Astrocyte (in vitro differentiated cells and primary cell): ENCODE measurements at places on chromosomes 6 and 20. TPM values are rescaled to one million over a fixed set of nuclear protein-coding genes. Genes with fewer than 3 reads are reported as not detected.

Gene TMEM170B
- total RNA-seq, result 1.5 and 2.5 TPM in 2 replicates

Gene SCUBE3
- total RNA-seq, result 8.5 and 10.1 TPM in 2 replicates

Gene PHIP
- 24.9 and 29.6 TPM in 2 replicates for total RNA-seq

Gene SFTA2
- total RNA-seq, result not detected in 2 replicates

Gene ATP6V1G2
- total RNA-seq, result 2.6 and 3.4 TPM in 2 replicates

Gene LST1
- total RNA-seq, result not detected in 2 replicates

Gene DEFB127
- total RNA-seq, result not detected in 2 replicates

Gene ENPP3
- total RNA-seq, result 0.19 TPM in 1 of 2 replicates, not detected in the other

Gene CST4
- total RNA-seq, result not detected in 2 replicates

Gene PSMB9
- total RNA-seq, result 34.1 and 42.8 TPM in 2 replicates

Gene CLIC5
- total RNA-seq, result 0.14 and 0.32 TPM in 2 replicates

Gene ANKRD66
- not detected in 2 replicates for total RNA-seq

Gene PERP
- total RNA-seq, result 36.4 and 43.1 TPM in 2 replicates

Gene CCN2
- total RNA-seq, result 1,138 and 1,253 TPM in 2 replicates

Gene KCNQ5
- 0.43 and 2.0 TPM in 2 replicates for total RNA-seq

Gene FAM209B
- total RNA-seq, result 0.60 TPM in 1 of 2 replicates, not detected in the other
